ENCODE measurements at places on chromosomes 16 and 17. TPM values are rescaled to one million over a fixed set of nuclear protein-coding genes. Genes with fewer than 3 reads are reported as not detected.
A peak's percentile ranks its signal among the peaks of the same experiment; 100 is the strongest.

KIF2B gene
- not detected for total RNA-seq

ANKRD13B gene
- total RNA-seq = 9.2 TPM

EME1 gene
- total RNA-seq = 0.60 TPM

NT5C3B gene
- 18.1 TPM for total RNA-seq

PPY gene
- total RNA-seq = not detected

ERAL1 gene
- 37.2 TPM for total RNA-seq

SNN gene
- total RNA-seq = 27.7 TPM

RUNDC1 gene
- total RNA-seq = 10.4 TPM

KCNAB3 gene
- 0.32 TPM for total RNA-seq

CD300LB gene
- total RNA-seq = 0.19 TPM

GRCh38 chr17:61201211-61201610 lies 198.4 kb upstream of the TBX2 start:
- no peak for DNase-seq

DNA sequence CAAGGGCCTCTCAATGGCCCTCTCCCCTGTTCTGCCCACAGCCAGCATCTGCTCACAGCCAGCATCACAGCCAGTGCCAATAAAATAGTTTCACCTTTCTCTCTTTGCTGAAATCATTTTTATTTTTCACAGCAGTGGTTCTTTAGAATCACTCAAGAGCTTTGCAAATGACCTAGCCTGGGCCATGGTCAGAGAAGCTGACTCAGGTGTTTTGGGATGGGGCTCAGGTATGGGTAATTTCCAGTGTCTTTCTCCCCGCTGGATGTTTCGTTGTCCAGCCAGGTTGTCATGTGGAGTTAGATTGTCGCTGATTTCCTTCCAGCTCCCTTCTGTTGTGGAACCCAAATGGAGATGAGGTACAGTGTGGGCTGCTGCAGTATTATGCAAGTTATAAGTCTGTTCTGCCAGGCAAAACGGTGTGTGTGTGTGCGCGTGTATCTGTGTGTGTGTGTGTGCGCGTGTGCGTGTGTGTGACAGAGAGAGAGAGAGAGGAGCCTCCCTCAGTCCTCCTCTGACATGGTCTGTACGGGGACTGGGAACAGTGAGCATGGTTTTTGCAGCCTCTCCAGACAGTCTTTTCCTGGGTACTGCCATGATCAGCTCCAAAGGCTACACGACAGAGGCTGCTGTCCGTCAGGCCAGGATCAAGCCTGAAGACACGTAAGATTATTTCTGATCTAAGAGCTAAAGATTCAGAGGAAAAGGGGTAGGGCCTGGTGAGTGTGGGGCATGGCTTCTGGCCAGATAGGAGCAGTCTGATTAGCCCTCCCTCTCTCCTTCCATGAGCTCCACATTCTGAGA lies 1.4 kb upstream of the PMP22 start:
- no peak for DNase-seq

- DNase-seq = peak; percentile 27
Observed at GRCh38 chr16:89123001-89123830, 29.6 kb downstream of the ACSF3 start.

- DNase-seq = no peak
Observed at GRCh38 chr17:48132385-48132784, 24.8 kb downstream of the SNX11 start.

GRCh38 chr16:70650216-70650615 lies 3.9 kb downstream of the IL34 start:
- no peak for DNase-seq

DNA sequence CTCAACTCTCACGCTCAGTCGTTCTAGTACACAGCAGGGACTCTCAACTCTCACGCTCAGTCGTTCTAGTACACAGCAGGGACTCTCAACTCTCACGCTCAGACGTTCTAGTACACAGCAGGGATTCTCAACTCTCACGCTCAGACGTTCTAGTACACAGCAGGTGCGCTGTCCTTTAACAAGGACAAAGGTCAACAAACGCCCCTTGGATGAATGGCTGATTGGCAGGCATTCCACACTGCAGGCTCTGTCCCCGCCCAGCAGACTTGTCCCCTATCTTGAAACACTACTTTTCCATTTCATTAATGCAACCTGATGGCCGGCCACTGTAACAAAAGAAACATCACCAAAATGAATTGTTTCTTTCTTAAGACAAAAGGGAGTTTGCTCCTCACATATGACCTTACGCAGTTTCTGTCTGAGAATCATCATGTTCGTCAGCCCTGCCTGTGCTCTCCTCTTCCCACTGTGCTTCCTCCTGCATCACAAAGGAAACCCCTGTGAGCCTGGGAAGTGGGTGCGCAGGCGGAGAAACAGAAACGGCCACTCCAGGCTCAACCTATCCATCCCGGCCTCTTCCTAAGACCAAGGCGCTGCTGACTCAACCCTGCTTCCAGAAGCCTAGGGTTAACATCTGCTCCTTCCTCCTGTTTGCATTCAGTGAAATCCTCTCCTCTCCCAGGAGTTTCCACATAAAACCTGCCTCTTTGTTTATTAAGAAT lies 59.8 kb downstream of the ANKRD11 start:
- no peak for DNase-seq

GRCh38 chr17:57213180-57213825 lies 43.0 kb upstream of the MSI2 start:
- no peak for DNase-seq

DNA sequence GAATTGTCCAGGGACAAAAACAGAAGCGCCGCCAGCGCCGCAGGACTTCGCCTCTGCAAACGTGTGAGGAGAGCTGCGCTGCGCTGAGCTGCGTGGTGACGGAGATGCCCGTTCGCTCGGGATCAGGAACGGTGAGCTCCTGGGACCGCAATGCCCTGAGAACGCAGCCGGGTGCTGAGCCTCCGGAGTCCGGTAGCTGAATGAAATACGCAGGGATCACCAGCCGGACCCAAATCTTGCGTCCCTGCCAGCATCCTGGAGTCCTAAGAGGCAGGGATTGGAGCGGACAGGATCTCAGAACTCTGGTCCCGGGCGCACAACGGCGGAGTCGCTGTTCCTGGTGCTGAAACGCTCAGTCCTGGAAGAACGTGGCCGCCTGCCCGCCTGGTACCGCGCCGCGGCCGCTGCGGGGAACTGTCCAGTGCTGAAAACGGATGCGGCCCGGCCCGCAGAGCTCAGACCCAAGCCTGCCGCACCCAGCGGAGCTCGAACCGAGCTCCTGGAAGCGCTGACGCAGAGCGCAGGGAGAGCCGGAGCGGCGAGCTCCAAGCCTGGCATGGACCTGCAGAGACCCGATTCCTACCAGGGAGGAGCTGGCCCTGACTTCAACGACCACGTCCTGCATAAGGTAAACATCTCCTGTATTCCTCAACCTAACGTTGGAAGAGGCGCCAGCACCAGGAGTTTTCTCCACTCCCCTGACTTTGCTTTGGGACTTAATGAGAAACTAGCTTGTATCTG lies 41.5 kb downstream of the CD300LF start:
- DNase-seq = peak; percentile 87

GRCh38 chr17:32755045-32755805 lies 121.7 kb downstream of the MYO1D start:
- DNase-seq = no peak

DNA sequence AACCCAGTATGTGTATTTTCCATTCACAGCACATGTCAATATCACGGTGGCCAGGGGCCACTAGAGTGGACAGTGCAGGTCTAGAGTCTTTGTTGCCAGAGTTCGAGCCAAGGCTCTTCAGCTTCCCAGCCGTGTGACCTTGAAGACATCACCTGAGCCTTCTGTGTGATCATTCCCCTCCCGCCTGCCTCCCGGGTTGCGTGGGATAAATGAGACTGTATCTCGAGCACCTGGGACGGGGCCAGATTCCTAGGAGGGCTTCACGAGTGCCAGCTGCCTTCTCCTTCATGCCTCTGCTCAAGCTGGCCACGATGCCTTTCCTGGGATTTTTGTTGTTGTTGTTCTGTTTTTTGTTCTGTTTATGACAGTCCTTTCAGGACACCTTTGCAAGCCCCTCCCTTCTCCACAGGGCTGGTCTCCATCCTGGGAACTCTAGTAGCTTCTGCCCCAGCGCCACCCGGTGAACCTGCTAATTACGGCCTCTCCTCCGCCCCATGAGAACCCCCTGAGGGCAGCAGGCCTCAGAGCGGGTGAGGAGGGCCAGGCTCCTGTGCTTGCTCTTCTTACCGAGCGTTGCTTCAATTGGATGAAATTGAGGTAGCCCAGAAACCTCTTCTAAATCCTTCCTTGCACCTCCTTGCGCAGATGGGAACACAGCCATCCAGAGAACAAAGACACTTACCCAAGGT lies 3.9 kb downstream of the SPNS2 start:
- peak; percentile 48 for DNase-seq

- DNase-seq = no peak
Observed at GRCh38 chr17:45319239-45319703, 2.5 kb upstream of the MAP3K14 start.

GRCh38 chr16:15403392-15403995 lies 7.9 kb downstream of the MPV17L start:
- DNase-seq = no peak

GRCh38 chr17:1156864-1157263 lies 22.9 kb downstream of the ABR start:
- DNase-seq = no peak

DNA sequence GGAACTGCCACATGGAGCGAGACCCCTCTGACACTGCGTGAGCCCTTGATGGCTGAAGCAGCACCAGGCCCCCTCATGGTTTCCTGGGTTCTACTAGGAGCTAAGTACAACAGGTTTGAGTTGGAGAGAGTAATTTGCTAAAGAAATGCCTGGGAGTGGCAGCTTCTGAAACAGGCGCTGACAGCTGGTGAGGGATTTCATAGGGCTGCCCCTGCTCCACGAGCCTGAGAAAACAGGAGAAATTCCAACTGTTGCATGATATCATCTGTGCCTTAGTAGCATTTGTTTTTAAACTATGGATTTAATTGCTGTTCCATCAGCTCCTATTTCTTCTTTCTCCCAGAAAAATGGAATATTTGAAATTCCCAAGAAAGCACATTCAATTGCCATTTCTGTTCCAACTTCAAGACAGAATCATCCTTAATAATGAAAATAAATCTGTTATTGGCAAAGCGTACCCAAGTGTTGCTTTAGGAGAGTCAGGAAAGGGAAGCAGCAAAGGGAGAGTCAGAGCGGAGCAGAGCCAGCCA lies 78.8 kb upstream of the ANKFN1 start:
- no peak for DNase-seq

DNA sequence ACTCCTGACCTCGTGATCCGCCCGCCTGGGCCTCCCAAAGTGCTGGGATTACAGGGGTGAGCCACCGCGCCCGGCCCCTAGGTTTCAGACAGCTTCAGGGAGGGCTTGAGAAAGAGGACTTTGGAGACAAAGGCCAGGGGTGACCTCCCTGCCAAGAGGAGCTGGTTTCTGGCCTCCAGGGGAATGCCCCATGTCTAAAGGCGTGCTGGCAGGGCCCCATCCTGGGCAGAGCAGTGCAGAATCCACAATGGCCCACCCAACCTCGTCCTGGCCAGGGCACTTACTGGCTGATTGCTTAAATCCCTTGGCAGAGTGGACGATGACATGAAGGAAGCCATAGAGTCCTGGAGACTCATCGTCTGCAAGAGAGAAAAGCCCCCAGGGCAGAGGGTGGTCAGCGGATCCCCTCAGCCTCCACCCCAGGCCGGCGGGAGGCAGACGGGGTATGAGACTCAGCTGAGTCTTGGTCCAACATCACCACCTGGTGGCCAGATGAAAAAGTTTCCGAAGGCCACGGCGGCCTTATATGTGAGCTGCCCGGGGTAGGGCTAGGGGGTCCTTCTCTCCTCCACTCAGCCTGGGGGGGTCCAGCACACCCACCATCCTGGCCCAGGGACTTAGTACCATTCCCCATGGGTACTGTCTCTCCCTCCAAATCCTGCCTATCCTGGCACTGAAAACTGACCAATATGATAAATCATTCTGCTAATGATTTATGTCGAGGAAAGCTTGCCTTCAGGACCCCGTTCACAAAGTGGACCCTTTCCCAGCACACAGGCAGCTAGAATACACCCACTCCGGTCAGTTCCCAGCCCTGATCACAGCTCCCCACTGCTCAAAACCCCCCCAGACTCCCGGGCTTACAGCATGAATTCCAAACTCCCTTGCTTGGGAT lies 59.1 kb downstream of the TIMM22 start:
- DNase-seq = peak; percentile 84

DNA sequence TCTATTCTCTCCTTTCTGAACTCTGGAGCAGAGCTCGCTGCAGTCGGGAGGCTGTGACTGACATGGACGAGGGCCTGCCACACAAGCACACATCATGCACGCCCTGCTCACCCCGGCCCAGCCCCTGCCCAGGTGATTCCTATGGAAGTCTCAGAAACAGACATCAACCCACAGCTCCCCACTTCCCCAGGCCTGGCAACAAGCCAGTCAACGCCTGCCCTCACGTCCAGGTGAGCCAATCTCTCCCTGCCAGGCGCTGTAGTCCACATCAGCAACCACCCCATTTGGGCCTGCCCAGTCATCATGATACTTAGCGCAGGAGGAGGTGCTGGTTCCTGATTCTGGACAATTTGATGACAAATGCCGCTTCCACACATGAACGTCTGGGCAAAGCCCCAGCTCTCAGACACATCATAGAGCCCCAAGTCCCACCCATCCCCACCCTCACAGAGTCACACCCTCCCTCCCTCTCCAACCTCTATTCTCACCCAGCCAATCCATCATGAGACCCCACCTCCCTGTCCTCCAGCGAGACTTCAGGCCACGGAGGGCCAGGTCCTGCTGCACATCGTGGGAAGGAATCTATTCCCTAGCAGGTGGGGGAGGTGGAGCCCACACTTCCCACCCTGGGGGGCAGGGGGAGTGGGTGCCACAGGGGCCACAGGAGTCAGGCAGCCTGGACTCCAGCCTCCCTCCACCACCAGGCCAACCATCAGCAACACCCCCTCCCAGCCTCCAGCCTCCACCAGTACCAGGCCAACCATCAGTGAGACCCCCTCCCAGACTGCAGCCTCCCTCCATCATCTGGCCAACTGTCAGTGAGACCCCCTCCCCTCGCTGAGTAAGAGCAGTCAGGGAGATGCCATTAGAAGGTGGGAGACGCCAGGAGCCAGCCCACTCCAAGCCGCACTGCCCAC lies 33.7 kb upstream of the GSG1L start:
- no peak for DNase-seq

DNA sequence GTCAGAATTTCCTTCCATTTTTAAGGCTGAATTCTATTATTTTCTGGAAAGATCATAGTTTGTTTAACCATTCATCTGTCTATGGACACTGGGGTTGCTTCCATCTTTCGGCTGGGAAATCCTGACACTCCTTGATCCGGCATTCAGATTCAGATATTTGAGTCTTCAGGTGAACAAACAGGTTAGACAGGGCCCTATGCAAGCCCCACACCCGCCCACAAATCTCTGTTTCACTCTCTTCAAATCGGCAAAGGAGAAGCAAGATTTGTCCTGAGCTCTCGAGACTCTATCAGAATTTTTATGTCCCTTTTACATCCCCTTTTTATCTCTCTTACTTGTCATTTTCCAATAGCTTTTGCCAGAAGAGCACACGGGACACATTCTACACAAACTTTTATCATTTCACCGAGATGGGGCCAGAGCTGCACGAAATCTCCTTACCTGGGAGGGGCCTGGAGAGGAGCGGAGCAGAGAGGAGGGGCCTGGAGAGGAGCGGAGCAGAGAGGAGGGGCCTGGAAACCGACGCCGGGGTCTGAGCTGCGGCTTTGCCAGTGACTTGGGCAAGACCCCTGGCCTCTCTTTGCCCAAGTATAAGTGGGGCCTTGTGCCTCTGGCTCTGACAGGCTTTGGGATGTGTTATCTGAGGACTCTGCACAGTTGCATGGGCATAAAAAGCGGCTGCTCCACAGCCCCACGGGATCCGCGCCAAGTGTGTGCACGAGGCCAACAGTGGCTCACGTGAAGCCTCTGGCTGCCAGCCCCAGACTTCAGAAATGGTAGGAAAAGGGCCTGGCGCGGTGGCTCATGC lies 54.3 kb upstream of the RBFOX3 start:
- peak; percentile 86 for DNase-seq
